ENCODE measurements at places on chromosomes 5 and 9.

DNA sequence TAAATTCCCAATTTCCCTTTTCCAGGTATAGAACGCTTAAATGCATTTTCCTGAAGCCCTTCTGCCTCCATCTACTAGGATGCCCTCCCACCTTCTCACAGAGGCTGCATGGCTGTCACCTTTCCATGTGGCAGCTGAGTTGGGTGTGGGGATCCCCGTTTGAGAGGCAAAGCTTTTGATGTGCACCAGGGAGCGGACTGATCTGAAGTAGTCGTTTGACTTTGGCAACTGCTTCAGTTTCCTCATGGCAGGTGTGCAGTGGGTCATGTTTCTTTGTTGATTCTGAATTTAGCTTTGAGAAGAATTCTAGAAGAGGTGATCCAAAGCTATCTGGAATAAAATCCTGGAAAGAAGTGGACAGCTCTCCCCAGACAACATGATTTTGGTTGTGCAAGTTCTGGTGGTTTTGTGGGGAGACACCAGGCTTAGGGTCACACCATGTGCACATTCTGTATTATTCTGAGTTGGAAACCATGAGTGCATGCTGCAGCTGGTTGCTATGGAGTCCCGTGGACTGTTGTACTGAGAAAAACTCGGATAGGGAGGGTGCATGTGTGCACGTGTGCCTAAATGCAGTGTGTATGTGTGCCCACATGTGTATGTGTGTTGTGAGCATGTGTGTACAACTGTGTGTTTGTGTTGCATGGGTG is 63.5 kb downstream of the GADD45G start:
- peak; percentile 24 for DNase-seq

DNA sequence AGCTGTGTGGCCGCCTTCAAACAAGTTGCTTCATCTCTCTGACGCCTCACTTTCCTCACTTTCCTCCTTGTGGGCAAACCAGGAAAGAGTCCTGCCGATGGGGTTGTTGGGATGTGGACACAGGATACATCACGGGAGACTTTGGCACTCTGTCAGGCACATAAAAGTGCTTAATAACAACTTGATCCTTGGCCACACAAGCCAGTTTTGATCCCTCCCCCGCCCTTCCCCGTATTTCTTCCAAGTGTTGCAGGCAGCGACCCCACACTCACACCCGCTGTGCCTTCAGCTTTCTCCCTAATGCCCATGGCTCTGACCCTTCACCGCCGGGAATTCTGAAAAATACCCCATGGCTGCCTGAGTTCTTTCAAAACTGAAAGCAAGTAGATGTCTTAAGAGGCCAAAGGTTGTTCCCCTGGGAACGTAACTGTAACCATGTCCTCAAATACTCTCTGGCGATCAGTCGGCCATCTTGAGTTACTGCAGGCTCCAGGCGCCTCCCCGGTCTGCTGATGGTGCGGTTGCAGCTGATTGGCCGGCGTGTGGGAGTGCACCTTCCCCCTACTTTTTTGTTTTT is 59.8 kb downstream of the ARHGEF37 start:
- no peak for DNase-seq

- DNase-seq = no peak
These were observed 56.8 kb downstream of the SEMA4D start for GRCh38 chr9:89440951-89441654.

DNA sequence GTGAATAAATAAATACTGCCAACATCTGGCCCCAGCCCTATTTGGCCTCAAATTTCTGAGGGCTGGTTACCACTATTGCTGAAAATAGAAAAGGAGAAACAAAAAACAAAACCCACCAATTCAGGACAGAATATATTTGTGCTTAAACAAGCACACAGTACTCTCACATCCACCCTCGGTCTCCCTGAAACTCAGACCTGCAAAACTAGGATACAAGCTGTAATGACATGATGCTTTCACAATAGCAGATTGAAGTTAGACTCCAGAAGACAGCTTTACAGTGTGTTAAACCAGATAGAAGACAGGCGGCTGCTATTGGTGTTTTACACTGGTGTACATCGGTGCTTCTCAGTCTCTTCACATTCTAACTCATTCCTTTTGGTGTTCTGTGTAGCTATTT is 214.9 kb upstream of the DMRT1 start:
- DNase-seq = no peak

- DNase-seq = no peak
These were observed 9.9 kb downstream of the PRUNE2 start for GRCh38 chr9:76896035-76896434.

DNA sequence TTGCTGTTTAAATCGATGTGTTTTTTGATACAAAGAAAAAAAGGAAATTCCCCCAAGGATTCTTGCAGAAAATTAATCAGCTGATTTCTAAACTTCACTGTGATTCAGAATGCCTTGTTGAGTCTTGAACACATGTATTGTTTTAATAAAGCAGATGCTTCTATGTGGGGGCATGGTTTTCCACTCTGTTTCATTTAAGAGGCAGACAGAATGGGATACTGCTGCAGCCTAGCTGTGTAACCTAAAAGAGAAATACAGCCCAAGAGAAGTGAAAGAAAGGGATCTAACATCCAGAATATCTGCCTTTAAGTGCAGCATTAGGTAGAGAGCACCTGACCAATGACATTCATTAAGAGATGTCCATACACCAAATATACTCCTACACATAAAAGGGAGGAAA is 365.1 kb upstream of the CCNH start:
- no peak for DNase-seq

DNA sequence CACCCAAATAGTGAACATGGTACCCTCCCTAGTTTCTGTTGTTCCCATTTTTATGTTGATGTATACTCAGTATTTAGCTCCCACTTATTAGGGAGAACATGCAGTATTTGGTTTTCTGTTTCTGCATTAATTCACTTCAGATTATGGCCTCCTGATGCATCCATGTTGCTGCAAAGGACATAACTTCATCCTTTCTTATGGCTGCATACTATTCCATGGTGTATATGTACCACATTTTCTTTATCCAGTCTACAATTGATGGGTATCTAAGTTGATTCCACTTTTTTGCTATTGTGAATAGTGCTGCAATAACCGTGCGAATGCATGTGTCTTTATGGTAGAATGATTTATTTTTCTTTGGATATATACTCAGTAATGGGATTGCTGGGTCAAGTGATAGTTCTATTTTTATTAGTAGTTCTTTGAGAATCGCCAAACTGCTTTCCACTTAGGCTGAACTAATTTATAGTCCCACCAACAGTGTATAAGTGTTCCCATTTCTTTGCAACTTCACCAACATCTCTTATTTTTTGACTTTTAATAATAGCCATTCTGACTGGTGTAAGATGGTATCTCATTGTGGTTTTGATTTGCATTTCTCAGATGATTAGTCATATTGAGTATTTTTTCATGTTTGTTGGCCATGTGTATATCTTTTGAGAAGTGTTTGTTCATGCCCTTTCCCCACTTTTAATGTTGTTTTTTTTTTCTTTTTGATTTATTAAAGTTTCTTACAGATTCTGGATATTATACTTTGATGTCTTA is 79.6 kb downstream of the SMIM15 start:
- DNase-seq = no peak

DNA sequence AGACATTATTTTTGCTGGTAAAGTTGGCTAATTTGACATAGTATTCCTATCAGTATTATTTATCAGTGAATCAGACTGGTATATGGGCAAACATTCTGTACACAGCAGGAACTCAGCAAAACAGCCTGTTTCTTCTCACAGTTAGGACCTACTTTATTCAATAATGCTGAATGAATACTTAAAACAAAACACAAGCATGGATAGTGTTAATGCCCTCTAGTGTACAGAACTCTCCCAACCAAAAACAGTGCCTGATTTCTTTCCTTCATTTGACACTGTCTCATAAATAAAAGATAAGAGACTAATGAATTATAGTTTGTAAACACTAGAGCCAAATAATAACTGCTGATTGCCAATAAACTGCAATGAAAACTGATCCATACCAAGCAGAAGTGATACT is 1113.3 kb downstream of the PTPRD start:
- no peak for DNase-seq

- peak; percentile 80 for DNase-seq
These were observed 31.2 kb upstream of the RAD23B start for GRCh38 chr9:107251756-107252322.

DNA sequence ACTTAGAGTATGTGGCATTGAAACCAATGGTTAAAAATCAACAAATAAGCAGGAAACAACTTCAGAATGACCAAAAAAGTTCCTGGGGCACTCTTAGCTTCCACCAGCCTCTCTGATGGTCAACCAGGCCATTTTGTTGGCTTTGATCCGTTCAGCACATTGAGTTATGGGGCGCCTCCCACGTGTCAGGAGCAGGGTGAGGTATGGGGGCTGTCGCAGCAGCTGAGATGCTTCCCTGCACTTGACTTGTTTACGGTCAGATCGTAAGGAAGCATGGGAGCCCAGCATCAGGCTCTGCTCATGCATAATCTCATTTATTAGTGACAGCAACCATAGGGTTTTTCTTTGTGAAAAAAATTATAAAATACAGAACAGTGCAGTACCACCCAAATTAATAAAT is 16.7 kb downstream of the SYK start:
- no peak for DNase-seq

DNA sequence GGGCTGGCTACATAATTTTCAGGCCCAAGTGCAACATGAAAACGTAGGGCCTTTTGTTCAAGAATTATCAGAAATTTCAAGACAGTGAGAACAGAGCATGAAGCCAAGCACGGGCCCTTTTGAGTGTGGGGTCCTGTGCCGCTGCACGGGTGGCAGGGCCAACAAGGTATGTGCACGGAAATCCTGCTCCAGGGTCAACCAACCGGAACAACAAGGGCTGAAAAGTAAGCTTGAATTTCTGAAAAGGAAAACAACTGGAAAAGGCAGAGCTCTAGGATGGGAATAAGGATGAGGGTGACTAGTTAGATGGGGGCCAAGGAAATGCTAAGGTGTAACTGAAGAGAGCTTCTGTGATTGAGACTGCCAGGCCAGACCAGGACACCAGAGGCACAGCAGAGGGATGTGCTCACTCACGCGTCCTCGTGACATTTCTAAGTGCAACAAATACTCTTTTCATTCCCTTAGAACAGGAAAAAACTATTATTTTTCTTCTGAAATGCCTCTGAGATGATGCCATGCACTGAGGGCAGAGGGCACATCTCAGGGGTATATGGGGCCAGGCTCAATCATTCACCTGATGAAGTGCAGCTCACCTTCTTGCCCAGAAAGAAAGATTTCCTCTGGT is 80.6 kb upstream of the LRRTM2 start:
- no peak for DNase-seq

DNA sequence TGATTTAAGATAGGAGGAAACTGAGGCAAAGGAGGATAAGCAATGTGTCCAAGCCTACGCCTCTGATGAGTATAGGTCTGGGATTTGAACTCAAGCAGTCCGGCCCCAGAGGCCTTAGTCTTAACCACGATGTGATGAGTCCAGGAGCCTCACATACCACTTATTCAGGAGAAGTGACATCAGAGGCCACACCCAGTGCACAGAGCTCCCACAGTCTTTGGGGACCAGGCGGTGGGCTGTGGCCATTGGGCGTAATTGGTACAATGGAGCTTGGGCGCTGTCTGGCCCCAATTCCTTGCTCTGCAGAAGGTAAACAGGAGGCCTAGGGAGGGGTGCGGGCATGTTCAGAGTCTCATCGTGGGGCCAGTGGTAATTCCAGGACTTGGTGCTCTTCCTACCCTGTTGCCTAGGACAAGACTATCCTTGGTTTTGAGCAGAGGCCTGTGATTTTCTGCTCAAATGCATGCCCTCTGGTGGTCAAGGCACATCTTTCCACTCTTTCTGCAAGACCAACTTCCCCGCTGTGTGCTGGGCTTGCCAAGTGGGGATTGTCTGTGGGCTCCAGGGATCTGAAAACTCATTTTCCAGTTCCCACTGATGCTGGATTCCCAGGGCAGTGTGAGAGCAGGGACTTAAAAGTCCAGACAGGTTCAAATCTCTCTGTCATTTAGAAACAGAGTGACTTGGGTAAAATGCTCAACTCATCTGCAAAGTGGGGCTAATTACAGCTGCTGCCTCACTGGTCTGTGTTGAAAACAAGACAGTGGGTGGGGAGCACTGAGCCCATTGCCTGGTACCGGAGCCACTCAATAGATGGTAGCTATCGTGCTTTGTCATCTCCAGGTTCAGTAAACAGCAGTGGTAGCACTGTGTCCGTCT is 15.8 kb downstream of the NDST1 start:
- peak; percentile 63 for DNase-seq

GRCh38 chr5:138978581-138978980 is 103.4 kb upstream of the LRRTM2 start:
- DNase-seq = no peak

GRCh38 chr5:170523830-170524229 is 20.0 kb downstream of the KCNIP1 start:
- DNase-seq = no peak

DNA sequence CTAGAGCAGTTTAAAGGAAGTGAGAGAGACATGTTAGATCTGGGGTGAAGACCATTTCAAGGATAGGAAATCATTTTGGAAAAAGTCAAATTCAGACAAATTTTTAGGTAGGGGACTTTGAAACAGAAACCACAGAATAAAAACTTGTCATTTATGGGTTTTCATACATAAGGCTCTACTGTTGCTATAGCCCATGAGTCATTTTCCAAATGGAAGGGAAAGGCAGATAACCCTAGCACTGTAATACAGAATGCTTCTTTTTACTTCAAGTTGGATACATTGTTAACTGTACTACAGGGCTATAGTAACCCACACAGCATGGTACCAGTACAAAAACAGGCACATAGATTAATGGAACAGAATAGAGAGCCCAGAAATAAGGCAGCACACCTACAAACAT is 455.4 kb downstream of the EBF1 start:
- no peak for DNase-seq

DNA sequence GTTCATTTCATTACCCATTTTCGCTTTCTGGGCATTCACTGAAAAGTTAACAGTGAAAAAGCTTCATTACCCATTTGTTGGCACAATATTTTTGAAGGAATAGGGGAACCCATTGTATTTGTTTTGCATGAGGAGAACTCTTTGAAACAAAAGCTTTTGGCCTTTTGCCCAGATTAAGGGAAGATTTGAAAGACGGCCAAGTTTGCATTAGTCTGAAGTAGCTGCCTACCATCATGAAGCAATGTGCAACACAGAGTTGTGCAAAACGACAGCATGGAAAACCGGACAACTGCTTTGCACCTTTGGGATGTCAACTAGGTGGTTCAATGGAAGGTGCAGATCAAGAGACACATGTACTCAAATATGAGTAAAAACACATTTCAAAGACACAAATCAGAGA is 84.9 kb downstream of the TRPM3 start:
- DNase-seq = peak; percentile 5

DNA sequence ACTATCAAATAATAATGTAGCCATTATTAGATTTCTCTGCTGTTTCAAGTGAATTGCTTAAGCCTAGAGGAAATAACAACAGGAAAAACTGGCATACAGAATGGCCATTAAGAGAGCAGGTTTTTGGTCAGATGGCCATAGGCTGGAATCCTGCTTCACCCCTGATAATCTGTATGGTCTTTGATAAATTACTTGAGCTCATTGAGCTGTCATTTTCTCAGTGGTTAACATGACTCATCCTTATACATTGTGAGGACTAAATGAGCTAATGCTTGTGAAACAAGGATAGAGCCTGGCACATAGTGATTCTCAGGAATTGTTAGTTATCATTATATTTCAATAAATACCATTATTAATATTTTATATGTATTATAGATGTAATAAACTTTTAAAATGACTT is 516.5 kb downstream of the KIF4B start:
- DNase-seq = no peak
